ENCODE measurements at places on chromosomes 1 and 21.

DNA sequence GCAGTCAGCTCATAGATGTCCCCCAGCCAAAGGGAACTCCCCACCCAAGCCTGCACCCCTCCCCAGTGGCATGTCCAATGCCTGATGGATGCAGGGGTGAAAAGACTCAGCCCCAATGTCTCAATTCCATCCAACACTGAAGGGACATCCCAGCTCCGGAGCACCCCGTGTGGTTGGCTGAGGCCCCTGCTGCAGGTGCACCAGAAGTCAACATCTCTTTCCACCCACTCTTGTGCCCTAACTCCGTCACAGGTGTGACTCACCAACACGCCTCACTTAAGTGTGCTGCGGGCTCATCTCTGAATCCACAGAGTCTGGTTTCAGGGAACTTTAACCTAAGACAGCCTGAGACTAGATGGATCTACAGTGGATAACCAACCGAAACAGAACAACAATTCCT is 40.9 kb upstream of the ZBTB18 start:
- no peak for DNase-seq

- no peak for DNase-seq
These were observed 50.9 kb upstream of the C1orf198 start for GRCh38 chr1:230919207-230919606.

DNA sequence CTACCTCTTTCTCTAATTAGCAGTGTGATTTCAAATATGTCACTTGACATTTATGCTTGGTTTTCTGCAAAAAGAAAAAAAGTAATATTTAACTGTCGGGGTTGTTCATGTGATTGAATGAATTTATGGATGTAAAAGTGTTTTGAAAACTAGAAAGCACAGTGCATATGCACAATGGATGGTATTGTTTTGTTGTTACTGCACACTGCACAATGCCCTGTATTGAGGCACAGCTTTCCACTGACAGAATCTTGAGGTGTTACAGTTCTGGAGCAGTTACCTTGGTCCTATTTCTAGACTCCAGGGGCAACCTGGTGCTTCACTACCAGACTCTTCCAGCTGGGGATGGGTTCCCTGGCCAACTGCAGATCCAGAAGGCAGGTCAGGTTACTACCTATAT is 116.8 kb upstream of the L1TD1 start:
- DNase-seq: no peak

DNA sequence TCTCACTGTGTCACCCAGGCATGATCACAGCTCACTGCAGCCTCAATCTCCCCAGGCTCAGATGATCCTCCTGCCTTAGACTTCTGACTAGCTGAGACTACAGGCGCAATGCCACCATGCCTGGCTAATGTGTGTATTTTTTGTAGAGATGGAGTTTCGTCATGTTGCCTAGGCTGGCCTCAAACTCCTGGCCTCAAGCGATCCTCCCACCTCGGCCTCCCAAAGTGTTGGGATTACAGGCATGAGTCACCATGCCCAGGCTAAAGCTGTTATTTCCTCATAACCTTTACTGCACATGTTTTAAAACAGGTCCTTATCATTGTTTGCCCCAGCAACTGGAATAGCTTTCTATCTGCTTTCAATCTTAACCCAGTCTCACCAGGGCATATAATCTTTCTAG is 2.9 kb downstream of the SARS1 start:
- DNase-seq: no peak

DNA sequence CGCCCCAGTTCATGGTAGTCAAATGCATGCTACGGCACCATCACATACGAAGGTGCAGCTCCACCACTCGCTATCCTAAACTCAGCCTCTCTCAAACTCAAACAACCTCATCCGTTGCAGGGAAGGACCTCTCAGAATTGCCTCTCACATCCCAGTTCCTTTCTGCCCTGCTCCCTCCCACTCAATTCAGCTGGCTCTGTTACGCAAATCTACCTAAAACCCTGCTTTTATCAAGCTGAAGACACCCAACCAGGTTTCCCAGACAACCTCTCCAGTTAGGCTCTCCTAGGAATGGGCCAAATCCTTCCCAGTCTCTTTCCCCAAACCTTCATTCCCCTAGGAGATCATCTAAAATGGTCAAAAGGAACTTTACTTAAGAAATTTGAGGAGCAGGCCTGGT is 62.9 kb downstream of the CLSTN1 start:
- DNase-seq: no peak

GRCh38 chr1:59903141-59903754 is 23.3 kb downstream of the CYP2J2 start:
- DNase-seq: peak; percentile 18

DNA sequence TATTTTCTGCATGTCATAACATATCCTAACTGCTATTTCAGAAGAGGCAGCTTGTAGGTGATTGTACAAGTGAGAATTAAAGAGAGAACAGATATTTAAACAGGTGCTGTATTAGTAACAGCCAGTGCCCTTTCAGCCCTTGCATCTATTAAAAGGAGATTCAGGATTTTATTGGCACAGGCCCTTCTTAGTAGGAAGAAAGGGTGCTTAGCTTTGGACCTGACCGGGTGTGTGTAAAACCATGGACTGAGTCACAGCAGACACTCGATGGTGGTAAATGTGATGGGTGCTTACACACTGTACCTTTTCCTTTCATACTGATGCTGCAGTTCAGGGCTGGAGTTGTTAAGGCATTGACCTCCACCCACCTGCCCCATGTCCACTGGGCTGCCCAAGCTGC is 12.7 kb upstream of the CD101 start:
- DNase-seq: no peak

DNA sequence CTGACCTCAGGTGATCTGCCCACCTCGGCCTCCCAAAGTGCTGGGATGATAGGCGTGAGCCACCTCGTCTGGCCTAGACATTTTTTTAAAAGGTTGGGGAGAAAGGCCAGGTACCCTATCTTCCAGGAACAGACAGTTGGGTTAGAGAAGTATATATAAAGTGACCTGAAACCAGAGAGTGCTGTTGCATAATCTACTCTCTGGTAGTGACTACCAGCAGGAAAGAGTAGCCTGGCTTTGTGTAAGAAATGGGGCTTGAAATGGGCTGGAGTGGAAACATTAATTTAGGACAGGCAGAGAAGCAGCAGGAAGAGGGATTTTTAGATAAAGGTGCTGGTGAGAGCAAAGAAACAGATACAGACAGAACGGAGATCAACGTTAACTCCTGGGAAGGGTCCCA is 125.8 kb upstream of the HOOK1 start:
- DNase-seq: no peak

DNA sequence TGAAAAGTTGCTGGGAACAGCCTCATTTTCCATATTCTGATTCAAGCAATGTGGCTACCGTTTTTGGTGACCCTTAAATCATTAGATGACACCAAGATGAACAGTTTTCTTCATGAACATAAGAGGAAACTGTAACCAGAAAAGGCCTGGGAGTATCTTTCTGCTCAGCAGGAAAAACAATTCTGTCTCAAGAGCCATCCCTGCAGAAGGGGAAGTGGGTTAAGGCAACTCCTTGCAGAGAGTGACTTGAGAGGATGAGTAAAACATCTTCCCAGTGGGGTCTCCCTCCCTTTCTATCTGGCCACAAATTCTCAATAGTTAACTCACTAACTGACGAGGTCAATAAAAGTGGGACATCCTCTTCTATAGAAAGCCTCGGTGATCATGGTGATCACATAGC is 187.6 kb upstream of the NRIP1 start:
- DNase-seq: no peak
